ENCODE measurements at places on chromosomes 7 and 10.

DNA sequence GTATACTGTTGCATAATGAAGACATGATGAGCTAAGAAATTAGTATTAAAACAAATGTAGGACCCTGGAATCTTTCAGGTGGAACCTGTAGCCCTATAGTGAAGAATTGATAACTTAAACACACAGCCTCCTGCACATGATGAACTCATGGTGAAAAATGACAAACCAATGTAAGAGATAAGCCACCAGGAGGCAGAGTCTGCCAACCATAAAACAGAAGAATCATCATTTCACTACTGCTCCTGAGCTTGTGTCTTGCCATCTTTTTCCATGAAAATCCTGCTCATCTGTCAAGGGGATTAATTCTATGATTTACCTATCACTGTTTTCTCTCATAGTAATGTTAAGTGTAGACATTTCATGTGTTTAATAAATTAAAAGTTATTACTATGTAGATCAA lies 363.9 kb downstream of the MALRD1 start:
- DNase-seq: no peak

DNA sequence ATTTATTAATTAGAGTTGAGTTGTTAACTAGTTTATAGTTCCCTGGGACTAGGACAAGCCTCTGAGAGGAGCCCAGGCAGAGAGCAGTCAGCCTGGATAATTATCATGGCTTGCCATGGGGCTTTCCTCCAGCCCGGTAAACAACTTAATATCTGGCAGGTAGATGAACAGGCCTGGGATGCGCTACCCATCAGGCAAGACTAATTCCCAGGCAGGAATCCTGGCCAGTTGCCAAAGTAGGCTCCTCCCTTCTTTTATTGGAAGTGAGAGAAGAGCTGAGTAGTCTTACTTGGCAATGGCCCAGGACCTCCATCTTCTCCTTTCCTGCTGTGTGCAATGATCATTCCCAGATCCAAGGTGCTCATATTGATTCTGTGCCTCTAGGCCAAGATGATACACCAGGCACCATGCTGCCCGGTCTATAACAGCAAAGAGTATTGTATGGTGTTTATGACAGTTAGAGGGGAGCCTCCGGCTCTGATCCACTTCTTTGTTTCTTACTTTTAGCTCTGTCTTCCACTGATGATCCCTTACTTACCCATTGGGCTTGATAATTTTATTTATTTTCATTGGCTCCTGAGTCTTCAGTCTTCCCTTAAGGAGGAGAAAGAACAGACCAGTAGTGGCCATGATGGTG lies 408.7 kb downstream of the REEP3 start:
- no peak for DNase-seq

- DNase-seq: no peak
These were observed 429.7 kb downstream of the ARL4A start for GRCh38 chr7:13117103-13117502.

DNA sequence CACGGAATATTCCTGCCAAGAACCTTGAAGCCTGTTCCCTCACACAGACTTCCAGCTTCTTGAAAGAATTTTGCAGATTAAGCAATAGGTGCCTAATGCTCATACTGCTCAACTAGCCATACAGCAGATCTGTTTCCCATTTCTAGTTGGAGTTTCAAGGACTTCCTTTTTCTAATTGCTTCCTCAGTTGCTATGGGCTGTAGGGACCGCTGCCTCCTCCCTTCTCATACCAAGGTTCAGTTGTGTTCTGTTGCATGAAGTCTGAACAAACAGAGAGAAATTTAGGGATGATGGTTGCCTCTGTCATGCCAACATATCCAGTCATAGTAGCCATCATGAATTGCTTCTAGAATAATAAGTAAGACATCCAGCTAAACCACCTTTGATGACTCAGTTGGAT lies 6.8 kb downstream of the ITGA8 start:
- no peak for DNase-seq

DNA sequence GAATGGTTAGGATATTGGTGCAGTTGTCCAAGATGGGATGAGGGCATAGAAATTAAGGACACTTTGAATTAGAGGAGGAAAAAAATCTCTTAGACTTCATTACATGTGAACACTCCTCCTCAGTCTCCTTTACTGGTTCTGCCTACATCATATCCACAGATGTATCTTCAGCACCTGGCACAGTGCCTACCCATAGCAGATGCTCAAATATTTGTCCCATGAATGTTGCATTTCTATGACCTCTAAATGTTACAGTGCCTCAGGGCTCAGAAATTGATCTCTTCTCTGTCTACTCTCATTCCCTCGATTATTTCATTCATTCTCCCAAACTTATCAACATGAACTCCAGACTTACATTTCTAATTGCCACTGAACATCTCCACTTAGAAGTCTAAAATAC lies 17.1 kb downstream of the CNNM1 start:
- DNase-seq: no peak

DNA sequence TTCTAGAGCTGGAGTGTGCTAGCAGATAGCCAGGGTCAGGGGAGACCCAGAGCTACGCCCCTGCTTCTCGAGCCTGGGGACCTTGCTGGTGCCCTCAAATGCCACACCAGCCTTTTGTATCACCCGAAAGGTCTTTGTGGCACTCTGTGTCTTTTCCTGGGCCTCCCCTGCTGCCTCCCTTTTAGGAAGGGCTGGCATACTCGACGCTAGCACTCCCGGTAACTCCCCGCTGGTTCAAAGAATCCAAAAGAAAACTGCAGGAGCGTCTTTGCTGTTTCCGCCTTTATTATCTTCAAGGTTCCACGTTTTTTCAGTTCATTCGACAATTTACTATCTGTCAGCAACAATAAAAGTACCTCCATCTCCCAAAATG lies 36.3 kb downstream of the CTBP2 start:
- no peak for DNase-seq

DNA sequence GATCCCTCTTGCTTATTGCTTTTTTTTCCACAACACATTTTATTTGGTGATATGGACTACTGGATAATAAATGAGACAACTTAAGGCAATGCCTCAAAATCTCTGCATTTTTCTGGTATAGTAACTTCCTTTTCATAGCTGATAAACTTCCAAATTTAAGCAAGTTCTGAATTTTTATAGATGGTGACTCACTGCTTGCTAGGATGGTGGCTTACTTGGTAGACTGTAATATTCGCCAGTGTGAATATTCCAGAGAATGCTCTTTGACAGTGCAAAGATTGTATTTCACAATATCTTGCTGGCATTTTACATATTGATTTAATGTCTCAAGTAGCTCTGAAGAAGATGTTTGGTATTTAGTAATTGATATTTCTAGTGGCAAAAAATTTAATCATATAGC lies 472.4 kb downstream of the TFEC start:
- no peak for DNase-seq

DNA sequence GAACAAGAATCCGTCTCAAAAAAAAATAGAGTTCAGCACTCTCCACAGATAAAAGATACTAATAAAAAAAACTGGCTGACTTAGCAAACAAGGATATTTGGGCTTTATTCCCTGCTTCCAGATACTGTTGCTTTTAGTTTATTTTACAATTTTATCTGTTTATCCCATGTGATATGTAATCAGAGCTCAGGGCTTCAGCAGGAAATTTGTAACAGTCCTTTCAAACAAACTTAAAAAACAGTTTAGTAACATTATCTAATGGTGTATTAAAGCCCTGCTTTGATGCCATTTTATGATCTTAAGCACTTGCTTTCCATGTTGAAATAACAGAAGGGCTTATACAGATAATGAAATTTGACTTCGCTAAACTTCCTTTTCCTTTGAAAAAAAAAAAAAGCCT lies 28.1 kb downstream of the DCLRE1A start:
- no peak for DNase-seq

Data from caudate nucleus (tissue), 63 donors.